ENCODE measurements at places on chromosomes 6 and 20.

GRCh38 chr6:34385793-34386195, 6.7 kb downstream of the NUDT3 start:
- no peak for DNase-seq

DNA sequence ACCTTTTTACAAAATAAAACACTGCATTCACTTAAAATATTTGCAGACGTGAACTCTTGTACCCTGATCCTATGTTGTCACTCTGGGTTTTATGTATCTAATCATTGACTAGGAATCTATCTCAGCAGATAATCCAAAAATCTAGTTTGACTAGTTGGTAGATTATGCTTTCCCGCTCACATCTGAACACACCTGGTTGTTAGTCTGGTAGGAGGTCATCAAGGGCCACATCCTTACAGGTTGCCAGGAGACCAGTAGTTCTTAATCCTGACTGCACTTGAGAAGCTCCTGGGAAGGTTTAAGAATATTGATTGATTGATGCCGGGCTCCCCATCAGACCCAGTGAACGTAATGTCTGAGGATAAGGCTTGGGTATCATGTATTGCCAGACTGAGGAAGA, 104.4 kb downstream of the MTHFD1L start:
- no peak for DNase-seq

GRCh38 chr6:10194816-10195672, 219.8 kb downstream of the TFAP2A start:
- DNase-seq, result no peak

- no peak for DNase-seq
Measured at GRCh38 chr20:11454966-11455799, 462.5 kb upstream of the BTBD3 start.

GRCh38 chr6:118444796-118445195, 103.3 kb upstream of the PLN start:
- no peak for DNase-seq

- no peak for DNase-seq
Measured at GRCh38 chr20:21685981-21686380, 19.5 kb upstream of the PAX1 start.

DNA sequence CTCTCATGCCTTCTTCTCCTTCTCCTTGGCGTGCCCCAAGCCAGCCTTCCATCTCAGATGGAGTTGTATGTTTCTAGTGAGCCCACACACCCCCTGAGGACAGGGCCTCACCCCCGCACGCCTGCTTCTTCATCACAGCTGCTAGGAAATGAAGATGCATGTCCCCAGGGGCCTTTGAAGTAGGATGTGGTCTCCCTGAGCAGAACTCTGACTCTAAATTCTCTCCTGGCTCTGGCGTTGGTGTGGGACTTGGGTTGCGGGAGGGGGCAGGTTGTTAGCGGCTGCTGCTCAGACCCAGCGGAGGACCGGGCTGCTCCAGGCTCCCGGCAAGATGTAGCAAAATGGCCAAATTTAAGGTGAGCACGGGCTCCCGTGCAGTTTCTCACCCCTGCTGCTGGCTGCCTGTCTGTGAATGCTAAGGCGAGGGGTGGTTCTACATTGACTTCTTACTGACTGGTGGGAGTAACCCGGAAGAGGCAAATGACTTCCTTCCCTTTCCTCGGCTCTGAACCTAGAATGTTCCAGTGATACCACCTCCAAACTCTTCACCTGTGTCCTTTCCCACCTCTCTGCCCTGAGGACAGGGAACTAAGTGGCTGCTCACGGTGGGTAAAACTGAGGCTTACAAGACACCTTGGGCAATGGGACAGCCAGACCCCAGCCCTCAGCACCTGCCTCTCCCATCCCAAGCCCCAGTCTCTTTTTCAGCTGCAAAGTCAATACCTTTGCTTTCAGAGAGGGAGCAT, 8.8 kb downstream of the SYNJ2 start:
- DNase-seq, result no peak

DNA sequence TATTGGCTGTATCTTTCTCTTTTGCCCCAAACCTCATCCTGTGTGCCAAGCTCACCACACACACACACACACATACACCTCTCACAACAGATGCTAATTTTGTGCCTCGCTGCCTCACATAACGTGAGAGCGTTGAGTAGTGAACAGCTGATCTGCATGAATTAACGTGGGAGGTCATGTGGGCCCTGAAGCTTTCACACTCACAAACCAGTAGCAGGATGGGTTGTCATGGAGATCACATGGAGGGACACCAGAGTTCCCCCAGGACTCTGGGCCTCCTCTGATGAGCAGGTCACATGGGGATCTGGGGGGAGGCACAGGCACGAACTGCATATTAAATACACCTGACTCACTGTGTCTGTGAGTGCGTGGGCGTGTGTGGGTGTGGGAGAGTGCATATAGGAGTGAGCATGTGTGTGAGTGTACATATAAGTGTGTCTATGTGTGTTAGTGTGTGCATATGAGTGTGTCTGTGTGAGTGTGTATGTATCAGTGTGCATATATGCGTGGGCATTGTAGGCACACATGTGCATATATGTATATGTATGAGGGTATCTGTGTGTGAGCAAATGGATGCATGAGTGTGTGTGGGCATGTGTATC, 62.7 kb upstream of the SULF2 start:
- DNase-seq, result no peak

- no peak for DNase-seq
Measured at GRCh38 chr6:56516003-56516402, 126.7 kb downstream of the DST start.

- no peak for DNase-seq
Measured at GRCh38 chr6:2038092-2038491, 207.3 kb downstream of the GMDS start.

DNA sequence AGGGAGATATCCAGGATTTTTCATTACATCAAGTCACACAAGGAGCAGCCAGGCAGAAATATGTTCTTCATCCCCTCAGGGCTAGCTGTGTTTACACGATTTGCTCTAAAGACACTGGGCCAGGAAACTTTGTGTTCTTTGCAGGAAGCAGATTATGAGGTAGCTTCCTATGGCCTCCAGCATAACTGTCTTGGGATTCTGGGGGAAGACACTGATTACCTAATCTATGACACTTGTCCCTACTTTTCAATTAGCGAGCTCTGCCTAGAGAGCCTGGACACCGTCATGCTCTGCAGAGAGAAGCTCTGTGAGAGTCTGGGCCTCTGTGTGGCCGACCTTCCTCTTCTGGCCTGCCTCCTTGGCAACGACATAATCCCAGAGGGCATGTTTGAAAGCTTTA, 11.2 kb downstream of the FAM120B start:
- DNase-seq, result no peak

DNA sequence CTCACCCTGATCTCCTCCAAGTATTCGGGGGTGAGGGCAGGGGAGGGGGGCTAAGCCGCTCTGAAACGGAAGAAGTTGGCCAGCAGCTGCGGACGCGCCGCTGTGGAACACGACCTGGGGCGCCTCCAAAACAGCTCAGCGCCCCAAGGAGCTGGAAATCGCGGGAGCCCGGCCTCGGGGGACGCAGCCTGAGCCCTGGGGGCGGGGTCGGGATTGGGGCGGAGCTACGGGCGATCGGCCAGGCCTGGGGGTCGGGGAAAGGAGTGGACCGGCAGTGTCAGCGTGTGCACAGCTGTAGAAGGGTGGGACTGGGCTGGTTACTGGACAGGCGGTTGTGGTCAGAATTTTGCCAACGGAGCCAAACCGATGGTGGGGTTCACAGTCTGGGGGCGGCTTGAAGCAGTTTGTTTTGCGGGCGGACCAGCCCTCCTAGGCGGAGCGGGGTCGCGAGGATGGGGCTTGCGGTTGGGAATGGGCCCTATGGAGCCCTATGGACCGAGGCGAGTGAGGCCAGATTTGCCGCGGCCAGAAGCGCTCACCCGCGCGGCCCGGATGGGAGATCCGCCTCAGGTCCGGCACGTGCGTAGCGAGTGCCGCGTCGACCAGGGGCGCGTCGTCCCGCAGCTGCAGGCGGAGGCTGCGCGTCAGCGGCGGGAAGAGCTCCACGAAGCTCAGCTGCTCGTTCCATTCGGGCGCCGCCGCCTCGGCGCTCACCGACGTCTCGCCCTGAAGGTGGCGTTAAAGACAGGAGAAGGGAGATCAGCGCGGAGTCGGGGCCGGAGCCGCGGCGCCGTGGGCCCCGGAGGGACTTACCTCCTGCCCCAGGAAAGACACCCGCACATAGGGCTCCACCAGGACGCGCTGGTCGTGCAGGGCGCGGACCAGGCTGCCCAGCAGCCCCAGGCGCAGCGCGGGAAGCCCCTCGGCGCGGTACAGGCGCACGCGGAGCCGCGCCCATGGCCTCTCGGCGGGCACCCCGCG, 14.3 kb upstream of the SPAG4 start:
- DNase-seq, result no peak

GRCh38 chr6:34792605-34793500, 970 bp downstream of the BLTP3A start:
- no peak for DNase-seq

- no peak for DNase-seq
Measured at GRCh38 chr20:43824309-43825050, 90.2 kb upstream of the TOX2 start.

- DNase-seq, result no peak
Measured at GRCh38 chr6:111122458-111123286, 35.4 kb downstream of the SLC16A10 start.

DNA sequence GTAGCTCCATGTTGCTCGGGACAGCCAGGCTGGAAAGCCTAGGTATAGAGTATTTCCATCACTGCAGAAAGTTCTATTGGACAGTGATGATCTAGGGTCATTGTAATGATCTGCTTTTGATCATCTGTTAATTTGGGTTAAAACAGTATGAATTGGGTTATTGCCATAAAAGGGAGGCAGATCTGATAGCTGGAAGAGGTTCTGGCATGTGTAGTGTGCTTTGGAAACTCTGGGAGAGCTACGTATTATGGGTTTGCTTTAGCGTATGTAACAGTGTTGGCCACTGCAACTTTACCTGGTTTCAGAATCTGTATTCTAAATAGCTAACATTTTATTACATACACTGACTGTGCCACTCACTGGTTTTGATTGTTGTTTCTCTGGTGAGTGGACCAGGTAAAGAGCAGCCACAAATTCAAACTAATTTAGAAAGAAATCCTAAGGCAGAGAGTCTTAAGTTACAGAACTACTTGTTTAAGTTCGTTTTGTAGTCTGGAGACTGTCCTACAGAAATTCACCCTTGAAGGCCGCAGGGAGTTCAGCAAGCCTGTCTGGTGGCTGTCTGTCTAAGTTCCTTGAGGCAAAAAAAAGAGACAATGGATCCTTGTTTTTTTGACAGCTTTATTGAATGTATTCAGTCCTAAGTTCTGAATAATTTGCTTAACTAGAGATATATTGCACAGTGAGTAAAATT, 300.3 kb downstream of the PRL start:
- no peak for DNase-seq

DNA sequence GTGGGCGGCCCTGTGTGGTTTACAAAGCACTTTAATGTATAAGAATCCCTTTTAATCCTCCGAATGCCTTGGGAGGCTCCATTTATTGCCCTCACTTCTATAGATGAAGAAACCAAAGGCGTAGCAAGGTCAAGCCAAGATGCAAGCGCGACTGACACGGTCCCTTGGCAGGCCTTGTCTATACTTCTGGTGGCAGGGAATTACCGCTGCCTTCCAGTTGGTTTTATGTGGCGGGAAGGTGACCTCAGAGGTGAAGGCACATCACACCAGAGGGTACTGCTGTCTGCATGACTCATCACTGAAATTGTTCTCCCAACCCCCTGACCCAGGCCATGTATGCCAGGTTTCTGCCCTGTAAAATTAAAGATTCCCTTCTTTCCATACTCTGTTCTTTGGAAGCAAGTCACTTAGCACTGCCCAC, 36.1 kb upstream of the NAA20 start:
- no peak for DNase-seq

DNA sequence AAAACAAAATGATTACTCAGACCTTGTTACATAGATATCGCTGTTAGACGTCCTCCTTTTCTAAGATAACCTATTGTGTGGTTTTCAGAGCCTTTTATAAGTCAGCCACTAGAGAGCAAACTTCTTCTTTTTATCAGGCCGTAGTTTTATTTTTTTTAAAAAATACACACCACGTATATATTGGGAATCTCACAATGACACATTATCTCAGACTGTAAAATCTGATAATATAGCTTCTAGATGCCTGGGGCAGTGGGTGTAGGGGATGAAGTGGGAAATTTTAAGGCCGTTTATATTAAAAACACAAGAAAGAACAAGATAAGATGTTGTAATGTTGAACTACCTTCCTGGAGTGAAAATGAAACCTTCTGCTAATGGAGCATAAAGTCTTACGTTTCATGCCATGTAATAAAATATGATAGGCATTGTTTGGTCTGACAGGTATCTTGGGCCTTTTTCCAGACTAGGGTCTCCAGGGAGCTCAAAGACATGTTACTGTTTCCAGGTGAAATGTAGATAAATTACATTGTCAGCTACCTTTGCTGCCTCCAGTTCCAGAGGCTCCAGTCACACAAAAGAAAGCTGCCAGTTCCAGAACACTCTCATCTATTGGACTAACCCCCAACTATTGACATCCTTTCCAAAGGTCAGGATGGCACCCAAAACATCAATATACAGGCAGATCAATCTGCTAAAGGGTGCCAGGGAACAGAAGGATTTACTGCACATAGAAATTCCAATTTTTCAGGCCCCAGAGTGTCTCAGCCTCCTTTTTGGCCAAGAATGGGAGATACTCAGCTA, 130.2 kb upstream of the AKIRIN2 start:
- DNase-seq, result no peak

GRCh38 chr6:134373282-134373922, 55.5 kb upstream of the SGK1 start:
- no peak for DNase-seq

DNA sequence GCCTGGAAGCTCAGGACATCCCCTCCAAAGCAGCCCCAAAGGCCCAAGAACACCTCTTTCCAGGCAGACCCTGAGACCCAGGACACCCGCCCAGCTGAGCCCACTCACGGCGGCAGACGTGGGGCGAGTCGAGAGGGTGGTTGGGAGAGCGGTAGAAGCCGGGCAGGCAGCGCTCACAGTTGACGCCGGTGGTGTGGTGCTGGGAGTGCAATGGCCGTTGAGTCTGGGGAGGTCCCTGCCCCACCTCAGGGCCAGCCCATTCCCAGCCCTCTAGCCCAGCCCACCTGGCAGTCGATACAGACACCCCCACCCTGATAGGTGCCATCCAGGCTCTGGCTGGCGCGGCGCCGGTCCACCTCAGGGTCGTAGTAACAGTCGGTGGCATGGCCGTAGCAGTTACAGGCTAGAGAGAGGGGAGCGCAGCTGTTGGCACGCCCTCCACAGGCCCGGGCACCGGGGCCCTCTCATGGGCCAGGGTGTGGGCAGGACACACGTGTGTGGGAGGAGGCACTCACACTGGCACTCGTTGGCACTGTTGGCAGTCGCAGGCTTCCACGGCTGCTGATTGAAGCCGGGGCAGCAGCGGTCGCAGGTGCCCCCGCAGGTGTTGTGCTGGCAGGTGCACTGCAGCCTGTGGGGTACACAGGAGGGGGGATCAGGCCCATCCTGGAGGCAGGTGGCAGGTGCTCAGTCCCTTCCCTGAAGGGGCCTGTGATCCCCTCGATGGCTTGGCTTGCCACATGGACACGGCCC, 20.5 kb downstream of the LAMA5 start:
- no peak for DNase-seq
